ENCODE measurements at places on chromosomes 12 and 14.
A peak's percentile ranks its signal among the peaks of the same experiment; 100 is the strongest.

- peak; percentile 21 for DNase-seq
These were observed 13.1 kb downstream of the KRT83 start for GRCh38 chr12:52307836-52308805.

GRCh38 chr12:55847603-55848291, 5.0 kb upstream of the MMP19 start:
- no peak for DNase-seq

- no peak for DNase-seq
These were observed 56.7 kb downstream of the DGLUCY start for GRCh38 chr14:91170504-91171121.

DNA sequence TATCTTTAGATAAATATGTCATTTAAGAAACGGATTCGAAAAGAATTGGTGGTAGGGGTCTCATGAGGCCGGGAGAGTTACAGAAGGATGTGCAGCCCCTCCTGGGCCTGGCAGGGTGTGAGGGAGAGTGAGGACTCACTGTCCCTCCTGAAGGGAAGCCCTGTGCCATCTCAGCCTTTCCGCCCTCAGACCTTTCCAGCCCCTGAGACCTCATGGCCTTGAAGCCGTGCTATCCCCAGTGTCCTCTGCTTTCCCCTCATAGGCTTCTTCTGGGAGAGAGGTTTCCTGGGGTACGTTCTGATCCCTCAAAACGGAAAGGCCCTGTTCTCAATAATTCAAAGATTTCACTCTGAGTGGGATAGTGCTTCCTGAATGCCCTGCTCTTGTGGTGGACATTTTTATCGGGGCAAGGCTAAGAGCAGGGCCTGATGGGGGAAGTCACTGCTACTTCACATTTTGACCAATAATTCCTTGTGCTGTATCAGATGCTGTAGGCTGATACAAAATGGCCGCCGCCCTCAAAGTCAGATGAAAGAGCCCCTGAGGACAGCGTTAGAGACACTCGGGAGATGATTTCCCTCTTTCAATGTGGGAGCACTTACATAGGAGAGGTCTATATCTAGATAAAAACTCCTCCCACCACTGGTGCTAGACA, 1.3 kb downstream of the CD4 start:
- no peak for DNase-seq

GRCh38 chr14:105023791-105024480, 3.1 kb upstream of the CDCA4 start:
- DNase-seq, result no peak

All from stimulated activated CD4-positive, alpha-beta T cell treated with anti-CD3 and anti-CD28 coated beads, Interleukin-15, amount 100 ng/mL, for 1 hour (primary cell).